Epithelial cell of proximal tubule (primary cell): ENCODE measurements at places on chromosomes 12 and 14. TPM values are rescaled to one million over a fixed set of nuclear protein-coding genes. Genes with fewer than 3 reads are reported as not detected.

DNA sequence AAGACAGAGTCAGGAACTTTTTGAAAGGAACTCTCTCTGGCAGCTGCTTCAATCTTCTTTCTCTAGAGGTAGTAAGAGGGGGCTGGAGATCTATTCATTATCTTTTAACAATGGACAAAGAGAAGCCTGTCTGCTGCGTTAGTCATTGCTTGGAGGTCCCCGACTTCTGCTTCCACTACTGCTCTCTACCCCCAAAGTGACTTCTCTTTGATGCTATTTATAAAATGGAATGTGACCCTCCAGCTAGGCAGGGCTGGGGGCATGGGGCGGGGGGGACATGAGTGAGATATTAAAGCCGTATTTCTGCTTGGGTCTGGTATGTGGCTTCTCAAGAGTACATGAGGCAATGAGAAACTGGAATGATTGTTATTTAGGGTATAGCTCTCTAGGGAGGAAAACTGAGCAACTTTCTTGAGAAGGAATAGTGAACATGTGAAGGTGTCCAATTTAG is 41.4 kb upstream of the NUDT4 start:
- DNase-seq, result no peak

DNA sequence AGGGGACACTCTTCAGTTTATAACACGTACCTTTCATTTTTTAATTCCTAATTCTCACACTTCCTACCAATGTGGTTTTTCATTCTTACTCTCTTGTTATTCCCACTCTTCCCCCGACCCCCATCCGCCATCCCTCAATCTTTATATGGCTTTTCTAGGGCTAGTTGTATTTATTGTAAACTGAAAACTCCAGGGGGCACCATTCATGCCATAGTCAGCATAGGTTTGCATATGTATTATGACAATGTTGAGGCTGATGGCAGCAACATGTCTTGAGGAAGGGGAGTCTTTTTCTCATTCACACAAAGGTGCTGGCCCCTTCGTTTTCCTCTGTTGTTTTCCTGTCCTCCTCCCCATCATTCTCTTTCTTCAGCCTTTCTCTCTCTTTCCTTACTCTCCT is 27.7 kb upstream of the LTA4H start:
- no peak for DNase-seq

GRCh38 chr12:98422812-98423211 is 92.6 kb upstream of the TMPO start:
- no peak for DNase-seq

GRCh38 chr12:68159681-68160304 is at the start of gene IFNG:
Gene IFNG (minus strand): TSS chr12:68159740. CDS start chr12:68159615, 125 bp downstream.
- DNase-seq, result no peak

The GRIN2B gene
- total RNA-seq, result 0.12 TPM in 1 of 2 replicates, not detected in the other
